Stimulated activated CD8-positive, alpha-beta memory T cell treated with anti-CD3 and anti-CD28 coated beads, Interleukin-7, amount 100 ng/mL, for 4 hours (primary cell): ENCODE measurements at places on chromosomes 13 and 19.

GRCh38 chr13:71870100-71870499 is 3.1 kb upstream of the DACH1 start:
- no peak for DNase-seq

DNA sequence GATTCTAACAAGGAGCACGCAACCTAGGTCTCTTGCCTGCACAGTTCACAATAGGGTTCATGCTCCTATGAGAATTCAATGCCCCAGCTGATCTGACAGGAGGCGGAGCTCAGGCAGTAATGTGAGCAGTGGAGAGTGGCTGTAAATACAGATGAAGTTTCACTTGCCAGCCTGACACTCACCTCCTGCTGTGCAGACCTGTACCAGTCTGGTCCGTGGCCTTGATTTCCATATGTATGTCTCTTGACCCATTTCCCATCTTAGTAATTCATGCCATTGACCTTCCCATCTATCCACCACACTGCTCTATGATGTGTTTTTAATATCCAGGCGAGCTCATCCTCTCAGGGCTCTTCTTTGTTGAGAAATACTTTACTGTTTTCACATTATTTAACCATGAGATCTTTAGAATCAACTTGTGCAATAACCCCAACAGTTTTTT is 95.2 kb downstream of the LRCH1 start:
- DNase-seq: no peak

DNA sequence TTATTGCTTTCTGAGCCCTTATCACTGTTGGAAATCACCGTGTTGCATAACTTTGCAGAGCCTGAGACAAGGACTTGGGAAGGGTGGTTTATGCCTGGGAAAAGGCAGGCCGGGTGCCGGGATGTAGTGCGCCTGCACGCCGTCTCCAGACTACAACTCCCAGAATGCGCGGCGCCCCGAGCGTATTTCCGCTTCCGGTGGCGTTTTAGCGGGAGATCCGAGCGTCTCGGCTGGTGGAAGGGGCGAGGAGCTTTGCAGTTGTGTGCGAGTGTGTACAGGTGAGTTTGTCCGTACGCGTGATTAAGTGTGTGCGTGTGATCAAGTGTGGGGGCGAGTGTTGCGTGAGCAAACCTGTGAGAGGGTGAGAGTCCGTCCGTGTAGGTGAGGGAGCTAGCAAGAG is 75.4 kb downstream of the PEG3 start:
- no peak for DNase-seq

DNA sequence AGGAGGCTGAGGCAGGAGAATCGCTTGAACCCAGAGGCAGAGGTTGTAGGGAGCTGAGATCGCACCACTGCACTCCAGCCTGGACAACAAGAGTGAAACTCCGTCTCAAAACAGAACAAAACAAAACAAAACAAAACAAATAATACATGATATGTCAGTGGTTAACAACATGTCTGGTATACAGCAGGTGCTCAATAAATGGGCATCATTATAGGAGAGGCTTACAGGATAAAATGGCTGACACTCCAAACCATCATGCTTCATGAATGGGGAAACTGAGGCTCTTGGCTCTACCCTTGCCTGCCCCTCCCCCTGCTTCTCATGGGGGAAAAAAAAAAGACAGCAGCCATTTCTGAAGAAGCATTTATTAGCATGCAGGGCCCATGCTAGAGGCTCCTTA is 3.0 kb upstream of the RAB3D start:
- no peak for DNase-seq

DNA sequence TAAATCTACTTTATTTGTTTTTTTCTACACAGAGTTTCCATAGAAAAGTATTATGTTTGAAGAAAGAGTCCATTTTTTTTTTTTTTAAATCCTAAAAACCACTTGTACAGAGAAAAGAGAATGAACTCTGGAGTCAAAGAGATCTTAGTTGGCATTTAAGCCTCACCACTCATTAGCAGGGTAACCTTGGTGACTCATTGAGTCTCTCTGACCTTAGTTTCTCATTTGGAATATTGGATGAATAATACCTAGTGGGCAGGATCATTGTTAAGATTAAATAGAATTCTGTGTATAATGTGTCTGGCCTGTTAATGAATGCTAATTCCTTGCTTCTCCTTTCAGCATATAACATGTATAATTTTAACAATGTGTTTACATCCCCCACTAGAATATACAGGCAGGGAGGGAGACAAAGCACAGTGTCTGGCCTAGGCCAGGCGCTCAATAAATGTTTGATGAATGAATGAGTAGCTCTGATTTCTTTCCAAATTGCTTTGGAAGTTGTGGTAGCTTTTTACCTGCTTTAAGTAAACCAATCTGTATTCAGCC is 48.7 kb upstream of the MYCBP2 start:
- no peak for DNase-seq

DNA sequence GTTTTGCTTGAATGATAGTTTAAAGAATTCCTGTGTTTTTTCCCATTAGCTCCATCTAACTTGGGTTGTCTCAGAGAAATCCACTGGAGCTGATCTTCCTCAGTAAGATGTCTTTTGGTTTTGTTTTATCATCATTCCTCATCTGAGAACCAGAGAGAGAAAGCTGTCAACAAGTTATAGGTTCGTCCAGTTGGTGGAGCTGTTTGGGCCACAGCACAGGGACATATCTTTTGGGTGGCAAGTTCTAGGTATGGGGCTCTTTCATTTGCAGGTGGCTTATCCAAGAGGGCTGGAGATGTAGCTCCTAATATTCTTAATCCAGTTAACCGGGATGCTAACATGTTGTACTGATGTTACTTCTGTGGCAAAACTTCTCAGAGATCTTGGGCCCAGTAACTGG is 174.2 kb downstream of the KCNRG start:
- DNase-seq: no peak
